ENCODE measurements at places on chromosomes 2 and 18.

DNA sequence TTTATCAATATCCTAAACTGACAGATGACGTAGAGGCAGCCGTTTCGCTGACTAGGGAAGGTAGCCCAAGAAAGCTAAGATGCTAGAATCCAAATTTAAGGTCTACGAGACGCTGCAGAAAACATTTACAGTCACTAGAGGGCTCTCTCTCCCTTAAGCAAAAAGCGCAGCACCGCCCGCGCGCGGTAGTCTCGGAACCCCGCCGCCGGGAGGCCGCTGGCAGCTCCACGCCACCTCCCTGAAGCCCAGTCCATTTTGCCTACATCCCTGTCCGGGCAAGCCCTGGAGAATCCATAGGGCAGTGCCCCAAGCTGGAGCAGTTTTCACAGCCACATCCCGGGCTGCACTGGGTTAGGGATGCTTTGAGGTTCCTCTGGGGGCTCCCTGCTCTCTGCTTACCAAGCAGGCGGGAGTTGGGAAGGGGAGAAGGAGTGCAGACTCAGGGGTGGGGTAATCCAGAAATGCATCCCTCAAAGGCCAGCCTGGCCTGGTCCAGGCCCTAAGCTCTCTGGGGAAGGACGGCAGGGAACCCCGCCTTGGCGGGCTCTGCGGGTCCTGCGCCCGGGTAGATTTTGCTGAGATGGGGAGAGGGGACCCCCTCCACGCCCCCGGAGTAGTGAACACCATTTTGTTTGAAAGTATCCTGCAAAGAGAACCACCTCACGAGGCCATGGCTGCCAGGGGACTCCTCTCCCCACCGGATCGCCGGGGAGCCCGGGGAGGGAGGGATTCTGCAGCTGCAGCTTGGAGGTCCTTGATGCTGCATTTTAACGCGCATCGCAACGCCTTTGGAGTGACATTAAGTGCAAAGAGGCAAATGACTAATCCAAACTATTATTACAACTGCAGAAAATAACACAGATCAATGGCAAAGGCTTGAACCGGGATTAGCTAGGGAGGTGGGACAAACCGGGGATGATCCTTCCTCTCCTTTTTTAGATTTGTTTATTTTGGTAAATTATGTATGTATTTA lies 1.3 kb upstream of the DPYSL5 start:
- peak; percentile 85 for DNase-seq

GRCh38 chr18:42187611-42188380 lies 232.8 kb downstream of the PIK3C3 start:
- DNase-seq, result peak; percentile 62

DNA sequence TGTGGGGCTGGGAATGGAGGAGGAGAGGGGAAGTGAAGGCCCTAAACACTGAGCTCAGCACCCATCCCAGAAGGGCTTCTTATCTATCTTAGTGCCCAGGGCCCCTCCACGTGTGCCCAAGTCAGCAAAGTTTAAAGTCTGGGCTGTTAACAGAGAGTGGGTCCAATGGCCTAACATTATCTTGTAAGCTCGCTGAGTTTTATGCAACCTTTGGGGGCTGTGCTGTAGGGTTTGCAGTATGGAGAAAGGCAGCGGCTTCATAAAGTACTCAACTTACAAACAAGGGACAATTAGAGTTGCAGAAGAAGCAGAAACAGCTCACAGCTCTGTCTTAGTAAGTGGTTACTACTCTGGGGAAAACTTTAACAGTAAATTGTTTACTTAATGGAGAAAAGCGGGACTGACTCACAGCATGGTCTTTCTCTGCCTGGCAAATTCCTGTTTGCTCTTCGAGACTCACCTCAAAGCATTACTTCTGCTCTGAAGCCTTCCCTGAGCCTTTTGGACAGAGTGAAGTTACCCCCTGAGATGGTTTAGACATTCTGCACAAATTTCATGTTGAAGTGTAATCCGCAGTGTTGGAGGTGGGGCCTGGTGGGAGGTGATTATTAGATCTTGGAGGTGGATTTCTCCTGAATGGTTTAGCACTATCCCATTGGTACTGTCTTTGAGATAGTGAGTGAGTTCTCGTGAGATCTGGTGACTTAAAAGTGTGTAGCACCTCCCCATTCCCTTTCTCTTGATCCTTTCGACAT lies 9.0 kb downstream of the ENOSF1 start:
- DNase-seq, result no peak

GRCh38 chr2:26892922-26893524 lies 45.1 kb downstream of the DPYSL5 start:
- no peak for DNase-seq

GRCh38 chr18:79118797-79119196 lies 49.6 kb downstream of the ATP9B start:
- DNase-seq, result no peak

DNA sequence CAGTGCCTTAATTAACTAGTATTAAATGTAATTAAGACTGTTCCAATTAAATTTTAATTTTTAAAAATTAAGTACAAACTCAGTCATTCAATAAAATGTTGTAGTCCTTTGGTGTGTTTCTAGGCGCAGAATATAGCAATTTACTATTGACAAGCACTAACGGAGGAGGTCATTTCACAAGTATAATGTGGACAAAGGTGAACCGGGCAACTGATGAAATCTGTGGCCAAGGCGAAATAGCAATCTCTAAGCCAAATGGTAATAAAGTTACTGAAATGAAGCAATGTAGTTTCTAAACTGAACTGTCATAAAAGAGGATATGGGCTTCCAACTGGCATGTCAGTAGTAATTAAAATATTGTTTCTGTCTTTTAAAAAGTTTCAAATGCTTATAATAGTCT lies 27.5 kb downstream of the FIGN start:
- DNase-seq, result no peak

DNA sequence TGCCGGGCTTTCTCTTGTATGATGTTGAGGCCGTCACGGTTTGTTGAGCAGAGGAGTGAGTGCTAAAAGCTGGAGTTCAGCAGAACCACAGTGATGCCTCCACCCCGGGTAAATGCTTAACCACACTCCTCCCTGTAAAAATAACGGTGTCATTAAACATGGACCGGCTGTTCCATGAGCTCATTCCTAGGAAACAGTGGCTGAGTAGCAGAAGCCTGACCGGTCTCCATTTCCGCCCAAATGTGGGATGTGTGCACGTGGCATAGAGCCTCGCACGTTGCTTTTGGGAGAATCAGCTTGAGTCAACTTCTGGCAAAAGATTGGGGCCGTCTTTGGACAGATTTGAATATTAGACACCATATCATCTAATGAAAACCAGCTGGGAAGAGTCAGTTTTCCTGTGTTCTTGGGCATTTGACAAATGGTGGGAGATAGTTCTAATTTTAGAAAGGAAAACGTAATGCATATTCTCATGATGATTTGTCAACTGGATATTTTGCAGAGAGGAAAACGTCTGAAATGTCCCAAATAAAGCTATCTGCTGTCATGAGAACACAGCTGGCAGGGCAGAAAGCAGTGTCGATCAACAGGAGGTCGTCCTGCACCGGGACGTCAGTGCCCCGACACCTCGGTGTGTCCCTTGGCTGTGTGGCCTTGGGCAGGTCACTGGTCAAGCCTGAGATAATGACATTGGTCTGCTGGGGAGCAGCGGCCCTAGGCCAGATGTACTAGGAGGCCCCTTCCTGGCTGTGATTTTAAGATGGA lies 42.4 kb downstream of the LRRFIP1 start:
- no peak for DNase-seq
